ENCODE measurements at places on chromosomes 7 and 10.

DNA sequence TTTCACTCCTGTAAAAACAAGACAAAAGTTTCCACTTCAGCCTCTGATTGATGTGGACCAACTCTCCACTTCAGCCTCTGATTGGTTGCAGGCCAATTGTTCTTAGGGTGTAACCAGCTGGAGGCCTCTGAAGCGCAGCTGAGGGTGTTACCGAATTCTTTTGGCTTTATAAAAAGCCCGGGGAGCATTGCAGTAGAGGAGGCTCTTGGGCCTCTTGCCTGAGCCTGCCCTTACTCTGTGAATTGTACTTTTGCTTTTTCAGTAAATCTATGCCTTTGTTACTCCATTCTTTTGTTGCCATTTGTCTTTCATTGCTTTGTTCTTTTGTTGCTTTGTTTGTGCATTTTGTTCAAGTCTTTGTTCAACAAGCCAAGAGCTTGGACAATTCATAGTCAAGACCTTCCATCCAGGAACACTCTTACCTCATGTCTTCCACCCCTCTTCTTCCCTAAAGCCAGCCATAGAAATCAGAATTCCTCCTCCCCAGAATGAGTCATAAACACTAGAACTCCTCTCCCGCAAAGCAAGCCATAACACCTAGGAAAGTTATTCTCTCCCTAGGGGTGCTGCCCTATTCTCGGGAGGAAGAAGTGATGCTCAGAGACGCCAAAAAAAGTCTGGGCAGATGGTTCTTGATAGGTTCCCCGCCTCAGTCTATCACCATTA, 53.5 kb upstream of the ARMC3 start:
- no peak for DNase-seq

DNA sequence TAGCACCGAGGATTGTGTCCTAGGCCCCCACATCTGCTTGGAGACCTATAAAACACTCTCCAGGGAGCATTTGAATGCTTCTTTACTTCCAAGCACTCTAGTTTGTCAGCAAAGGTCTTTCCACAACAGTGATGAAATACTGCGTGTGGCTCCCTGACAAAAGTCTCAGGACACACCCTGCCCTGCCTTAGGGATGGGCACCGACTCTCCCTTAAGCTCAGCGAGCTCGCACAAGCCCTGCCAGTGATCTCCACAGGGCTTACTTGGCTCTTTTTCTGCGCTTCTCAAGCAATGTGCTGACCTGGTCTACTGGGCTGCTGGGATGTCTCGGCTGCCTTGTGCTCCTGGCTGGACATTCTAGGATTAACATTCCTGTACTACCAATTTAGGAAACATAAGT, 84.3 kb upstream of the MPP7 start:
- no peak for DNase-seq

- no peak for DNase-seq
These were observed 28.9 kb downstream of the OAT start for GRCh38 chr10:124389613-124390361.

DNA sequence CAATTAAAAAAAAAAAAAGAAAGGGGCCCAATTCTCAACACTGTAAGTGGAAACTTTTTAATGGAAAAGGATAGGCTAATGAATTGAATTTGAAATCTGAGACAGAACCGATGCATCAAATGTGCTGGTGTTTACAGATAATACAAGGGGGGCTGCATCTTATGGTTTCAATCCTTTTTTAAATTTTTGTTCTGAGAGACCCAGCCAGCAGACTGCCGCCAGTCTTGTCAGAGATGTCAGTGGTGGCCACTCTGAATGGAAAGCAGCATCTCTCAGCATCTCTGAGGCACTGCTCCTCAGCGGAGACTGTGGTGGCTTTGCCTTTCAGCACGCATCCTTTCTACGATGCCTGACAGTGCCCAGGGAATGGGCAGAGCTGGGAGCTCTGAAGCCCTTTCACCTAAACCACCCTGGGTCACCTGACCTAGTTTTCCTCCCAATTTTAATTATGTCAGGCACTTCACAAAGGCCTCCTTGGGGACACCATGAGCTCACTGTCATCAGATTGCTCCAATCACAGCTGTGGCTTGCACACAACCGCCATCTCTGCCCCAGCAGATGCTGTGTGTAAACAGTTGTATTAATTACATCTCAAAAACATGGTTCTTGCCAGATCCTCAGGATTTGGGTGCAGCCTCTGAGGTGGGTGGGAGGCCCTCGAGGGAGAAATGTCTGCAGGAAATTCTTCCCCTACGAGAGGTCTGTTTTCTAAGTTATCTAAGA, 81.2 kb downstream of the EGFR start:
- no peak for DNase-seq

GRCh38 chr7:1301882-1302251, 69.2 kb downstream of the UNCX start:
- DNase-seq, result no peak

- DNase-seq, result peak; percentile 13
These were observed 302.9 kb upstream of the PODXL start for GRCh38 chr7:131859147-131859821.

- DNase-seq, result no peak
These were observed 326.3 kb downstream of the DNAJB6 start for GRCh38 chr7:157662981-157663716.

DNA sequence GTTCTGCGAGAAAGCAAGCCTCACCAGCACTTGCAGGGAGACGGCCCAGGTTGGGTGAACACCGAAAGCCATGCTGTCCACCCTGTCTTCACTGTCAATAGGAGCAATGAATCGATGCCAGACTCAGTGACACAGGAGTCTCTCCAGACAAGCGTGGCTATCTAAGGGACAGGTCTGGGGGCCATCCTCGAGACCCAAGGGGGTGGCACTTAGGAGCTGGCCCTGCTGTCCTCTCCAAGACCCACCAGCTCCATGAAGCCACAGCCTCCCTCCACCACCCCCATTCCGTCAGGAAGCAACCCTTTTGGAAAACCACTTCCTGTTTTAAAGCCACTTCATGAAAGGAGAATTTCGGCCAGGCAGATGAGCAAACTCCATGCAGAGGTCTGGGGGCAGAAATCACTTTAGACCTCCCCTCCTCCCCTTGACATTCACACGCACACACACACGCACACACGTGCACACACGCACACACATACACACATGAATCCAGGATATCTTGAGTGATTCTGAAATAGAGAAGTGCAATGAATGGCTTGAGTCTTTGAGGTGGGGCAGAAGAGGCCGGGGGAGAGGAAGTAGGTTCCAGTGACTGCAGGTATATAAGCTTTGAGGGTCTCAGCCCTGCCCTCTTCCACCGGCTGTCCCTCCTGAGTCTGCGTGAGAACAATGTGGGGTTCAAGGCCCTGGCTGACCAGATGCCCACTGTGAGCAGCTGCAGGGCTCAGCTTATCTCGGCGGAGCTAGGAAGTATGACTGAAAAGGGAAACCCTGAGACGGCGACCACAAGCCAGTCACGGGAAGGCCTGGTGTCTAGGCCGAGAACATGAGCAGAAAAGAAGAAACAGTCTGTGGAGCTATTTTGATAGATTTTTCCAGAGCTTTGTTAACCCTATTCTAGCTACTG, 25.0 kb downstream of the RGS10 start:
- DNase-seq, result peak; percentile 42

DNA sequence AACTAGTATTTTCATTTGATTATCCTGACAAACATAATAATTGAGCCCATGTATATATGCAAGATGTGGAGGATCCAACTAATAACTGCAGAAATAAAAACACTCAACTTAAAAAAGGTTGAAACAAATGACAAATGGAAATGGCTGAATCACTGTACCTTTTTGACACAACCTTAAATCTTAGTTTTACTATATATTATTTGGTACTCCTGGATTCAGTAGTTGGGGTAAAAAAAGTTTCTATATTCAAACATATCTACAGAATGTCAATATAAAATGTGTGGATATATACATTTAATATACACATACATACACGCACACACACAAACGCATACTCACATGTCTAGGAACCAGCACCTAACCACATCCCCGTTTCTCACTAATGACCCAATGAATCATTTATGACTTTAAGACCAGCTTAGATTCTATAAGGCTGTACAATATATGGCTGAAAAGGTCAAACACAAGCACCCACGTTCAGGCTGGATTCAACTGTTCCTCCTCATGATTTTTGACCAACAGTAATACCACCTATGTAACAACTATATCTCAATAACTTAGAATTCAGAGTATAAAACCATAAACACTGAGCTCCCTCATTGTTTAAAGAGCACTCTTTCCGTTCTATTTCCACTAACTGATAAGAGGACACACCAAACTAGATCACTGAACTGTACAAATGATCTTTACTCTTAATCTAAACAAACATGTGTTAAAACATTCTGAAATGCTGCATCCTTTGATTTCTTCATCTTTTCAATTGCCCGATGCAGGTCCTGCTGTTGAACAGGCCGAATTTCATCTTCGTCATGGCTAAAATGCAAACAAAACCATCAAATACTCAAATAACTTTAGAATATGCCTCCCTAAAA, 63.8 kb downstream of the ATAD1 start:
- DNase-seq, result no peak

- DNase-seq, result no peak
These were observed 230.9 kb downstream of the ZMYND11 start for GRCh38 chr10:366186-366585.

DNA sequence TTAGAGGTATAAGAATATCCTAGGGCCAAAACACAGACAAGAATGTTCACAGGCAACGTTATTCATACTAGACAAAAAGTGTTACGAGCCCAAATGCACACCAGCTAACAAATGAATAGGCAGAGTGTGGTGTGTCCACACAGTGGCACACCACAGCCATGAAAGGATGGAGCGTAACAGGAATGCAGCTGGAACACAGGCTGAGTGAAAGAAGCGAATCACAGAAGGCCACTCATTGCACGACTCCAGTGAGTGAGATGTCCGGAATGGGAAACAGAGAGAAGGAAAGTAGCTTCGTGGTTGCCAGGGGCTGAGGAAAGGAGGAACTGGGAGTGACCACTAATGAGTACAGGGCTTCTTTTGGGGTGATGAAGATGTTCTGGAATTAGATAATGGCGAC, 198.8 kb downstream of the TNS3 start:
- no peak for DNase-seq

- DNase-seq, result no peak
These were observed 23.9 kb downstream of the CUL1 start for GRCh38 chr7:148722340-148723165.

- DNase-seq, result no peak
These were observed 759 bp downstream of the NUDT1 start for GRCh38 chr7:2242541-2243429.

- DNase-seq, result no peak
These were observed 40.9 kb downstream of the ADRA2A start for GRCh38 chr10:111117528-111118277.

DNA sequence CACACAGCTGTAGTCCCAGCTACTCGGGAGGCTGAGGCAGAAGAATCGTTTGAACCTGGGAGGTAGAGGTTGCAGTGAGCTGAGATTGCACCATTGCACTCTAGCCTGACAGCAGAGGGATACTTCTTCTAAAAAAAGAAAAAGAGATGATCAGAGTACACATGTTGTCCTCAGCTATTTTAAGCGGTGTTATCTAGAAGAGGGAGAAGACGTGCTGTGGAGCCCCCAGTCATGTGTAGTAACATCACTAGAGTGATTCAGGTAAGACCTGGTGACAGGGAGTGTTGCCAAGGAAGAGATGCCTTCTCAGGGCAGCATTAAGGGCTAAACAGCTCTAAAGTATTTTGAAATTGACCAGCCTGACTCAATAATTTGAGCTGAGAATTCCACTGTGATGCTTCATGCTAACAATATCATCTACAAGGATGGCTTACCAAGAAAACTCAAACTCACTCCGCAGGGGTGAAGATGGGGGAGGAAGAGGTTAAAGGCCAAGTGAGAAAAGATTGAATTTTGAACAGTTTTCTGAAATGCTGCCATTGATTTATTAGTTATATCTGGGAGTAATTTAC, 97.4 kb downstream of the KLF6 start:
- no peak for DNase-seq

DNA sequence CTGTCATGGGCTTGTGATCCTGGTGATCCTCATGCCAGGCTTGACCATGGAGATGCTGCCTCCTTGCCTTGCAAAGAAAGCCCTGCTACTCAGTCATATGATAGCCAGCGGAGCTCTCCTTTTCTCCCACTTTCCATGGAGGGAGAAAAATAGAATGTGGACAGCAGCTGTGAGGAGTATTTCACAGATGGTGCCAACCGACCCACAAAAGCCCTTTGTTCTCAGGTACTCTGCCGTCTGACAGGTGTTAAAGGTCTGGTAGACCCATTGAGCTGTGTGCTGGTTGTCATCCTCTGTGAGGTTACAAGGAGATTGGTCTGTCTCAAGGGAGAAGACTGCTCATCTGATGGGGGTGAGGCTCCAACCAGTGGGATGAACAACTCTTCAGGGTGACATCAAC, 29.5 kb upstream of the COBL start:
- DNase-seq, result no peak

DNA sequence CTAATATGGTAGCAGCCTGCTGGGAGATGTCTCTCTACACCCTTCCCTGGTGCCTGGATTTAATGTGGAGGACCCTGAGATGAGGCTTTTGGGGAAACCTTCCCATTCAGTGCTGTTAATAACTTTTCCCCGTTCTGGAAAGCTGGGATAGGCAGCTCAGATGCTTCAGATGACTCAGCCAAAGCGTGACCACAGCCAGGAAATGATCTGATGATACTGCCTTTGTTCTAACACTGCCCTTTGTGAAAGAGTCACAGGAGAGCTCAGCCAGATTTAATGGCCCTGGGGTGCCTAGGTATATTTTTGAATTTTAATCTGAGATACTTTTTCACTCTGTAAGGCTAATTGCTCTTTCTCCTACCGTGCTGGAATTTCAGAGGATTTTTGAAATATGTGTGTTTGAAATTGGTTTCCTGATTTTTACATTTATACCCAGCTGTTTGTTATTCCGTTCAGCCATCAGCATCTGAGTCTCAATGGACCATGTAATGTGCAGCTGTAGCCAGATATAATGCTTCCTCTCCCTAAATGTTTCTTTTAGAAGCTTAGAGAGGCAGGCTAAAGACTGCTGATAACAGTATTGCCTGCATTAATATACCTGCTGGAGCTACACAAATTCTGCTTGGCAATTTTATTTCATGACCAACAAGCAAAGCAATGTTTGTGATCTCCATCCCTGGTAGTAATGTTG, 17.8 kb downstream of the CELF2 start:
- DNase-seq, result no peak

- DNase-seq, result no peak
These were observed 8.4 kb upstream of the CDK14 start for GRCh38 chr7:90587766-90588165.

DNA sequence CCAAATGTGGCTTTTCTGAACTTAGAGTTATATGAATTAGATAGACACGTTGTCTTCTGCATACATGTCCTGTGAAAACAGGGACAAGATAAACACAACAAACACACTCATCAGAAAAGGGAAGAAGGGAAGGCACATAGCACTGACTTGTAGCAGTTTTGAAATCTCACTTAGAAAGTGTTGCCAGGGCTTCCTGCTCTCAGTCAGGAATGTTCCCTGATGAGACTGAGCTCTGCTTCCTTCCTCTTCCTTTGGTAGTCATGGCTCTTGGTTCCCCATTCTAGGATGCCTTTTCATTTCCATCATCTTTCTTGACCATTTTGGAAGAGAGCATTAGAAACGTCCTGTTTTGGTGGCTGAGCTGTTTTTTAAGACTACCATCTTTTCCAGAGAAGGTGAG, 233.8 kb upstream of the LYZL1 start:
- DNase-seq, result no peak
